Hematopoietic multipotent progenitor cell treated with erythropoietin and hydrocortisone succinate and interleukin-3 and kit ligand, for 8 days (in vitro differentiated cells): ENCODE measurements at places on chromosomes 11 and 22.

DNA sequence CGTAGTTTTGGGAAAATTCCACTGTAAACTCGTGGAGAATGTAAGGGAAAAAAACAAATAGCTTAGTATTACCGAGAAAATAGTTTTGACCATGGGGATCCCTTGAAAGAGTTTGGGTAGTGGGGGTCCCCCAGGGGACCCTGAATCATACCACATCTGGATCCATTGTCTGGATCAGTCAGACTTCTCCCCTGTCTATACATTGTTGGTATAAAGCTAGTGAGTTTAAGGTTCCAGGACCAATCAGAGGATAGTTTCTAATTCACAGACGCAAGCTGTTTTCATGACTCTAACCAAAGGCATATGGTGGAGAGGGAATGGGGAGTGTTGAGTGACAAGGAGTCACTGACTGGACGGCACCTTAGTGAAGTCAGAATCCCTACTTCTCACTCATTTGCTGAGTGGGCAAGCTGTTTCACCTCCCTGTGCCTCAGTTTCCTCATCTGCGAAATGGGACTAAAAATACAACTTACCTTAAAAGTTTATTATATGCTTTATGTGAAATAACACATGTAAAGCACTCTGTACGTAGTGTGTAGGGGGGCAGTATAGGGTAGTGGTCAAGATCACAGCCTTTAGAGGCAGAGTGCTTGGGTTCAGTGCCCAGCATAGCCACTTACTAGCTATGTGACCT, 90.2 kb downstream of the TRAF6 start:
- no peak for DNase-seq

DNA sequence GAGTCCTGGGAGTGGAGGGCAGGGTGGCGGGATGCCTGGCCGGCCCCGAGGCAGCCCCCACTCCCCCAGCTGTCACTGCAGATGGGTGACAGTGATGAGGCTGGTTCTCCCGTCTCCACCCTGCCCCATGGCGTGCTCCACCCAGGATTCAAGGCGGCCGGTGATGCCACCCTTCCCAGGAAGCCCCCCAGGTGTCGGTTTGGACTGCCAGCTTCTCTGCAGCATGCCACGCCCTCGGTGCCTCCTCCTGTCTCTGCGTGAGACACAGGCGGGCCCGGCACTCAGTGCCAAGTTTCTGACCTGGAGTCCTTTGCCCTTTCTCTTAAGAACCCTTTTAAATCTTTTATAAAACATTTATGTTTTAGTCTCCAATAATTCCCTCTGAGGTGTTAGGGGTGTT, 71.5 kb downstream of the MPPED1 start:
- DNase-seq: no peak

DNA sequence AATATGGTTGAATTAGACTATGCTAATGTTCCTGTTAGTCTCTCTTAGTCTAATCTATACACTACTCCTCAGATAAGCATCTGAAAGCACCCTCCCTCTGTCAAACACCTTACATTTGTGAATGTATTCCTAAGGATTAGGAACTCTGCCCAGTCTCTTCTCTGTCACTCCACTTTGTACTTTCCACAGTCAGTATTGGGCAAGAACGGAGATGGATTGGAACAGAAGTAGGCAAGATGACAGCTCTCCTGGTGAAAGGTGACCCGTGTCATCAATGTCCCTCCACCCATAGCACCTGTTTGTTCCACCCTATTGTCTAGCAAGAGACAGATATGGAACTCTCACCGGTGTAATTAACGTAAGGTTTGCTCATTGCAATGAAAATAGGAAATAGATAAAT, 613.8 kb downstream of the CNTN5 start:
- no peak for DNase-seq

GRCh38 chr11:101707477-101707876, 123.7 kb upstream of the TRPC6 start:
- DNase-seq: no peak
